ENCODE measurements at places on chromosomes 1 and 21.

GRCh38 chr1:198205016-198205684 is 48.4 kb downstream of the NEK7 start:
- DNase-seq = no peak

- no peak for DNase-seq
These were observed 8.2 kb downstream of the PI4KB start for GRCh38 chr1:151318975-151319374.

DNA sequence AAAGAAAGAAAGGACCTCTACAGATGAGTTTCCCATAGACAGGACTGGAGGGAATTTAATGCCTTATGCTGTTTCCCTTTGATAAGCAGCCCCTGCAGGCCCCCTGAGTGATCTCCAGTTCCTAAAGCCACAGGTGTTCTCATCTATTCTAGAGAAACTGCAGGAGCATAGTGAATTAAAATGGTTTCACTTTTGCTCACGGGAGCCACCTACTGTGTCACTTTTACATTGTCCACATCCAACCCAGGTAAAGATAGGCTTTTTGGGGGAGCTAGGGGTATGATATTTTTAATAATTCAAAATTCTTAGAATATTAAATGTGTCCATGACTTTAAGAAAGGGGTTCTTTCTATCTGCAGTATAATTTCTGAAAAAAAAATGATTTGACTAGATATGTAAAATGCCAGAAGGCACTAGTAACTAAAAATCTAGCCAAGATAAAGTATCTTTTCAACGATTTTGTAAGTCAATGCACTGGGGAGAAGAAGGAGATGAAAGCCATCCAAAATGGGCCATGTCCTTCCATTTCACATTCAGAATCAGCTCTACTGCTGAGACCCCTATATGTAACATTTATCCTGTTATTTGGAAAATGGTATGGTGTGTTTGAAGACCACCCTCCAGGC is 267.3 kb upstream of the DUSP10 start:
- DNase-seq = no peak

DNA sequence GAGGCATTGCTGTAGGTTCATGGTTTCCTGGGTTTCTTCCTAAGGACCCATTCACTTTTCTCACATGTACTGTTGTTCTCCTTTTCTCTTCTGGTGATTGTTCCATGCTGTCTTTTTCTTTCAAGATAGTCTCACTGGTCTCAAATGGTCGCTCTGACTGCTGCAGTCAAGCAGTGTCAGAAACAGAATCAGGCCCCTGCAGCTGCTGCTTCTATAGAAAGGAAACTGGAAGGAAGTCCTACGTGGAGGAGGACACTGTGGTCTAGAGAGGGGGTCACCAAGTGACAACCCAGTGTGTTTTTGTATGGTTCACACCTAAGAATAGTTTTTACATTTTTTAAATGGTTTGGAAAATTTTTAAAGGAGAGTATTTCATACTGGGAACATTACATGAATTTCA is 2.4 kb downstream of the NECAP2 start:
- DNase-seq = no peak

- DNase-seq = no peak
These were observed 544.0 kb downstream of the PTBP2 start for GRCh38 chr1:97265630-97266029.

- DNase-seq = no peak
These were observed 32.6 kb downstream of the RYR2 start for GRCh38 chr1:237074371-237075117.

GRCh38 chr21:38349111-38349746 is 92.4 kb downstream of the KCNJ15 start:
- no peak for DNase-seq

DNA sequence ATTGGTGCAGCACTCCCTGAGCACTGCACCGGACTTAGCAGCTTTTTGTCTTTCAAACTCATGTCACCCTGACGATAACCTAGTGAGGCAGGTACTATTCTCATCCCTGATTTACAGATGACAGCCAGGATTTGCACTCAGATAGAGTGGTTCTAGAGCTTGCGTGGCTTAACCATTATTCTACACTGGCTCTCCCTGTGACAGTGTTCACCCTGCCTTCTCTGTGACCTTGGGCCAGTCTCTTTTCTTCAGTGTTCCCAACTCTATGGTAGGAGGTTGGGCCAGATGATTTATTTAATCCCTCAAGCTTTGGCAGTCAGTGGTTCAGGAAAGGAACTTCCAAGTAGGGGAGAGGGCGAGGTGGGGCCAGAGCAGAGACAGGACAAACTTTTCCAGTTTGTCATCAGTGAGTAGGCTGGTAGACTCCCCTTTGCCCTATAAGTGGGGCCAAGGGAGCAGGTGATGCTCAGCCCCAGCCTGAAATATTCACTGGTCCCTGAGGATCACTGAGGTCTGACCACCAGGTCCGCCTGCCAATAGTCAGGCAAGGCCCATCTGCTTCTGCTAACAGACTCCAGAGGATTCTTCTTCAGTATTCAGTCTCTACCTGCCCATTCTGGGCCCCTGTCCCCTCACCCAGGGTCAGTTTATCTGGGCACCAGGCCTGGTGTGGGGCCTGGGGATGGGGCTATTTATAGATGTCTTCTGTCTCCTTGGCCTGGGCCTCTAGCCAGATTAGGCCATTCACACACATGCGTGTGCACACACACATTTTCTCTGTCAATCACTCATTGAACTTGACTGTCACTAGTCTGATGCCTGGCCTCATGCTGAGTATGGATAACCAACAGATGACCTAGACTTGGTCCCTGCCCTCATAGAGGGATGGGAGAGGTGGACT is 8.8 kb upstream of the FABP3 start:
- no peak for DNase-seq

GRCh38 chr1:237042892-237043576 is 1.1 kb downstream of the RYR2 start:
- DNase-seq = no peak

GRCh38 chr21:42692688-42693087 is 39.3 kb downstream of the PDE9A start:
- no peak for DNase-seq

GRCh38 chr1:20426371-20426770 is 59.6 kb downstream of the CAMK2N1 start:
- DNase-seq = no peak

- DNase-seq = no peak
These were observed 123.7 kb downstream of the DISC1 start for GRCh38 chr1:231750296-231750695.

GRCh38 chr1:117732065-117732797 is 126.4 kb downstream of the TENT5C start:
- no peak for DNase-seq

DNA sequence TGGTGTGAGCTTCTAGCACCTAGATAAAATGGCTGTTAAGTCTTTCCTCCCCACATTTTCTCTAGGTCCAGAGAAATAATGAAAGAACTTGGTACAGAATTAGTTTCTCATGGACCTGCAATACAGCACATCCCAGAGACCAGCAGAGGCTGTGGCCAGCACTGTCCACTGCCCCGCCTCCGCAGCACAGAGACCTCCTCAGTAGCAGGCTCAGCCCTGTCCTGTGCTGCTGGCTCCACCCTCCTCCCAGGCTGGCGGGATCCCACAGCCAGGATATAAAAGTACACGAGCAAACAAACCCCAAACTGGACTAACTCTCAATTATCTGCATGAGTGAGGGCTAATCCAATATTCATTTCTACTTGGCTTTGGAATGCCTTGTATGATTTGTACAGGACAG is 401.5 kb downstream of the RPS6KC1 start:
- DNase-seq = no peak

DNA sequence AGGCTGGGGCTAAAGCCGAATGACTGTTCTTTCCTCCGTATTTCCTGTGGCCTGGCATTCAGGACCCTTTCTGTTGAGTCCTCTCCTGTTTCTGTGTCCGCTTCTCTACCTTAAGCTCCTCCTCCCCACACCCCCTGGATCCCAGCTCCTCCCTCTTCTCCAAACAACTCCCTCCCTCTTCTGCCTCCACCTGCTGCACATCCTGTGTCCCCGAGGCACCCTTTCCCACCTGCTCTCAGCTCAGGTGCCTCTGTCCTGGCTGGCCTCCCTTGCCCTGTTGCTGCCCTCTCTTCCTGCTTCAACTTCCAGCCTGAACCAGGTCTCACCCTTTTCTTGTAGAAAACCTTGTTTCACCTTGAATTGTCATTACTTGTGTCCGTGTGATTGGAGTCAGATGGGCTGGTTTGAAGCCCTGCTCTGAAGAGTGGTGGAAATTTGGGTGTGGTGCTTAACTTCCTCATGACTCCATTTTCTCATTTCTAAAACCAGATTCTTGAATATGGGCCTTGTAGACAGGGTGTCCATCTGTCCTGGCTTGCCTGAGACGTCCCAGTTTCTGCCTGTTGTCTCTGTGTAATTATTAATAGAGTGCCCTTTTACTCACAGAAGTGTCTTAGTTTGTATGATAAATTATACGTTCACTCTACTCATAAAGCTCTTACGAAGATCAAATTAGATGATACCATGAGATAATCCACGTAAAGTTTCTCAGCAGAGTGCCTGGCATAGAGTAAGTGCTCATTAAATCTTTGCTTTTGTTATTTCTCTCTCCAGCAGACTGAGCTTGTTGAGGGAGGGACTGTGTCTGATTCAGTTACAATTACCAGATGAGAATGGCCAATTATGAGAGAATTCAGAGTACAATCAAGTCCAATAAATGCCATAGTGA is 58.9 kb upstream of the TRABD2B start:
- DNase-seq = no peak

DNA sequence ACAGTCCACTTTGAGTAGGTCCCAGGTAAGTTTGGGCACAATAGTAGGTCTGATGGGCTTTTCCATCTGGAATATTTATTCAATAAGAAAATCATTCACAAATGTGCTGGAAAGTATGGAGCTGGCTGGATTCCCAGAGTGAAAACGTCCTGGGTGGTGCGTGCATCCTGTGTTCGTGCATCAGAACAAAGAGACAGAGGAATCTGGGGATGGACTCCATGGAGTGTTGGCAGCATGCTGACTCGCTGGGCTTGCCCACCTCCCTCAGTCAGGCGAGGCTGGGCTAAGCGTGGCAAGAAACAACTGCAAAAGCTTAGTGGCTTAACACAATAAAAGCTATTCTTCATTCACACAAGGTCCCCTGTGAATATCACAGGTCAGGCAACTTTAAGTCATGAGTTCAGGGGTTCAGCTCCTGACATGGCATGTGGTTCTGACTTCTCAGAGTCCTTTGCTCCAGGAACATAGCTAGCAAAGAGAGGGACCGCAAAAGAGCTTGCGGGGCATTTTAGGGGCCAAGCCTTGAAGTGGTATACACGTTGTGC is 151.6 kb upstream of the ZNF644 start:
- no peak for DNase-seq

DNA sequence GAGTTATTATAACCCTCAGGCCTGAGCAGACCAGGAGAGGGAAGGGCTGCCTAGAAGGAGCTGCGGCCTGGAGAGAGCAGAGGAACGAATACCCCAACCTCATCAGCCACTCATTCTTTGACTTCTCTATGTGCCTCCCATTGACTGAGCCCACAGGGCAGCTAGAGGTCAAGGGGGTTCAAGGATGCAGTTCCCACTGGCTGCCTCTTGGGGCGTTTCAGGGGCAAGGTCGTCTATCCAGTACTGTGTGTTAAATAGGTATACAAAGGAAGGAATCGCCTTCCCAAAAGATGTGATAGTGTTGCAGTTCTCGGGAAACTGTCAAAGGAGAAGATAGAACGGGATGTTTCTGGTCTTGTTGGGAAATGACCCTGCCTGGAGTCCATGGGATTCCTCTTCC is 250.6 kb downstream of the PRDM2 start:
- no peak for DNase-seq

DNA sequence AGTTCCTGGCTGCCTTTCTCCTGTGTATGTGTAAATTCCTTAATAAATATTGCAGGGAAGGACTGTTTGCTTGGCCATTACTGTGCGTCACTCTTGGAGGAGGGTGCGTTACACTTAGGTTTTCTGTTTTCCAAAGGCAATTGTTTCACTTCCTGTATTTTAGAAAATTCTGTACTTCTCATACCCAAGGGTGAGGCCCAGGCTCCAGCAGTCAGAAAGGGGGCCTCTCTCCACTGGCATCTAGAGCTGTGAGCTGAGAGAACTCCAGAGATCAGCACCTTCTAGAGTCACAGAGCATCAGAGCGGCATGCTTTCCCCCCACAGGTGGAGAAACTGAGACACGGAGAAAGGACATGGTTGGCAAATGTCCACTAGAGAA is 27.0 kb upstream of the ZFP69B start:
- no peak for DNase-seq

DNA sequence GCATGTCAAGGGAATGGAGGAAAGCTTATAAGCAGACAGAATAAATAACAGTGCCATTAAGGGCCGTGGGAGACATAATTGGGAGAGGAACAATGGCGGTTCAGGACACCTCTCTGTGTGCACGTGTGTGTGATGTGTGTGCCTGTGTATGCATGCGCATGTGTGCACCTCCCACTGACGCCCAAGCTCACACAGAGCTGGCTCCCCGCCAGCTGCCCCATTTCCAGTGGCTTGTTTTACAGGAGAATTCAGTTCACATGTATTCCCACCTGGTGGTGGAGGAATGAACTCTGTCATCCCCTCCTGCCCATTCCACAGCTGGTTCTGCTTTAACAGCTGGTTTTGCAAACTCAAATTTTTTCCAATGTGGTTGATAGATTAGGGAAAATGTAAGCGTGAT is 262.2 kb downstream of the AJAP1 start:
- DNase-seq = no peak

GRCh38 chr1:39886757-39887231 is 3.5 kb upstream of the TRIT1 start:
- DNase-seq = no peak

GRCh38 chr21:45433911-45434644 is 29.1 kb downstream of the COL18A1 start:
- DNase-seq = no peak

- no peak for DNase-seq
These were observed 14.8 kb downstream of the ARHGEF16 start for GRCh38 chr1:3469104-3469848.

DNA sequence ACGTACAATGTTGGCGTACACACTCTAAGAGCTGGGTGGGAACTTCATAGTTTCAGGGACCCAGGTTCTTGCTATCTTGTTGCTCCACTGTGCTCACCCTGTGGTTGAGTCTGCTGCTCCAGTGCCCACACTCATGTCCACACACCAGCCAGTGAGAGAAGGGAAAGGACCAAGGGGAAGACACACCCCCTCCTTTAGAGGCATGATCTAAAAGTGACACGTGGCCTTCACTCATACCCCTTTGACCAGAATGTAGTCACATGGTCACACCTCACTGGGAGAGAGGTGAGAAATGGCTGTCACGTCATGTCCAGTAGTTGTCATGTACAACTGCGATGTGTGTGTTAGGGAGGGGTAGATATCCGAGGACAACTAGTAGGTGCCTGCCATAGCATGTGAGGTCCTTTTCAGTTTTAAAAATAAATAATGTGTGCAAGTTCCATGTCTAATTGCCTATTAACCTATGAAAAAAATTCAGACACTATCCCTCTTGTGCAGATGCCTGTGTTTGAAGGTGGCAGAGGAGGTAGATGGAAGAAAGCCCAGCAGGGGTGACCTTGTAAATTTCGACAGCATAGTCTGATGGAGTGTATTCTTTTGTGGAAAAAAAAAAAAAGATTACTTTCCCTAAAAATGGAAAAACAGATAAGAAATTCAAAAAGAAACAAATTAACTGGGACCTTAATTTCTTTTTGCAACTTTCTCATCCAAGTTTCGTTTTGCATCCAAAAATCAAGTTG is 149.6 kb downstream of the C1orf21 start:
- no peak for DNase-seq

- no peak for DNase-seq
These were observed 64.8 kb downstream of the FCRL5 start for GRCh38 chr1:157487504-157487903.

GRCh38 chr1:2313651-2314261 is 77.6 kb downstream of the MORN1 start:
- no peak for DNase-seq

GRCh38 chr21:28427394-28428022 is 565.2 kb downstream of the LTN1 start:
- no peak for DNase-seq

Measured in stimulated activated naive CD4-positive, alpha-beta T cell (primary cell).